ENCODE measurements at places on chromosomes 7 and 10.

- no peak for DNase-seq
Observed at GRCh38 chr10:60853107-60853506, 74.8 kb downstream of the CDK1 start.

DNA sequence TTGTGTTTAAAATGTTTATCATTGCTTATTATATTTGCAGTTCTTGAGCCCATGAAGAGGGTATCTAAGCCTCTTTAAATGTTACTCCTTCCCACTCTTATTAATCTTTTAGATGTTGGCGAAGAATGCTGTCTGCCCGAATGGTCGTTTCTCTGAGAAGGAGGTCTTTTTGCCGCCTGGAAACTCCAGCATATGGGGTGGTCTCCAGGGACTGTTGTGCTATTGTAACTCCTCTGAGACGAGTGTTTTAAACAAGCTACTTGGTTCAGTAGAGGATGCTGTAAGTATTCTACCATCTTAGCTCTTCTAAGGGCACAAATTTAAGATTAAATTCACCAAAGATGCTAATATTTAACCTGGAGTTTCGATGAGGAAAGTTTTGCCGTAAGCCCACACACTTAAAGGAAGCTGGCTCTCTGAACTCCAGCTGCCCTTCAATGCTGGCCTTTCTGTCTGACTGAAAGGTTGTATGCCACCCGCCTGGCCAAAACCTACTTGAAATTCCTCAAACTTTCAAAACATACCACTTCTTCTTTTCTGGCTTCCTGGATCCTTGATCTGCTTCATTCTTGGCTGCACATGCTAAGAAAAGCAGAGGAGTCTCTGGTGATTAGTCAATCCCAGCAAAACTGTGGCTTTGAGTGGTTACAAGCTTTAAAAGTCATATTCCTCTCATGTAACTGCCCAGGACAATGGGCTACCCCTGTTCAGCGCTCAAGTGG, 74.7 kb downstream of the ABCA13 start:
- DNase-seq = no peak

- DNase-seq = no peak
Observed at GRCh38 chr10:111175787-111176186, 99.0 kb downstream of the ADRA2A start.

DNA sequence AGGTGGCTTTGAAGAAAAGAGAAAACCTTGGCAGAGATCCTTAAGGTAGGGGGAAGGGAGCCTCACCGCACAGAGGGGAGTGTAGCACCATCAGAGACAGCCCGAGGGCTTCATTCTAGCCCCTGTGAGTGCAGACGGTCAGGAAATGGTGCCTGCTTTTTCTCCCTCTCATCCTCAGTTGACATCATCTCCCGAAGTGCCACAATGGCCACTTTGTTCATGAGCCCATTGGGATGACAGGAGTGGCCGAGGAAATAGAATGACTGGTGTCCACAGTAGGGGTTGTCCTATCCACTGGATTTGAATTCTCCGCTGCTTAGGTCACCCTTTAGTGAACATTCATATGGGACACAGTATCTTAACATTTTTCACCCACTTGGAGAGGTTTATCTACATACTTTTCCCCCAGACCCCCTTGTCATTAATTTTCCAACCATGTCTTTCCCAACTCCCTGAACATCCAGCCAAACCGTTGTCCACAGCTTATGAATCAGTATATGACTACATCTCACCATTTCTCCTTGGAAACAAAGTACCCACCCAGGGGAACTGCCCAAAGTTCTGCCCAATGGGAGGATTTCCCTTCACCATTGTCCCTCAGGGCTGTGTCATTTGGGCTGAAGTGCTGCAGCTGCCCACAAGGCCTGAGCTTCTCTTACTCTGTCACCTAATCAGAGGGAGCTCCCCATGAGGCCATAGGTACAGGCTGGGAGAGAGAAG, 108.8 kb downstream of the ADCY1 start:
- no peak for DNase-seq

DNA sequence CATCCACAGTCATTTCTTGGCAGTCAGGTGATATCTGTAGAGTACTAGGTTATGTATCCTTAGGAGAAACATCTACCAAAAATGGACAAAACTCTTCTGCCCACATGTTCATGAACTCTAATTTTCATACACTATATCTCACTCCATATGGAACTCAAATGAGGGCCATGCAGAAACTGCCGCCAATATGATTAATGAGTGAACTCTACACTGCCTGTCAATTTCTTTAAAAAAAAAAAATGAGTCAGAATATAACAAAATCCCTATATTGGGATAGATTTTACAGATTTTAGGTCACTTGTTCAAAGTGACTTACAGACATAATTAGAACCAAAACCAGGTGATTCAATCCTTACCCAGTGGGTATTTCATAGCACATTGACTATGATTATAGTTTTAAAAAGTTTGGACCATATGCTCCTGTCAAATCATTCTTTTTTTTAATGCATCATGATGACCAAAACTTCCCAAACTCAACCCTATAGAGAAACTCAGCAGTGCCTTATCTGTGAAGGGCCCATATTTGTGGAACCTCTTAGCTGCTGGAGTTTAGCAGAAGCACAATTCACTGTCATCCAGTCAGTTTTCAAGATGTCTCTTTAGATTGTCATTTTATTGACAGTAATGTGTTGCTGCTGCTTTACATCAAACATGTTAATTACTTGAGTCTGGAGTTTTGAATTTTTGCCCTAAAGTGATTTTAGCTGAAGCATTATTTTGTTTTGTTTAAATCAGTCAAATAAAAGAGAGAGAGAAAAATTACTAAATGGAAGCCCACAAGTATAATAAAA, 11.1 kb downstream of the LRRN3 start:
- no peak for DNase-seq

- no peak for DNase-seq
Observed at GRCh38 chr10:43437141-43437870, 395 bp downstream of the ZNF487 start.

- no peak for DNase-seq
Observed at GRCh38 chr7:132232406-132232805, 343.9 kb downstream of the PLXNA4 start.

DNA sequence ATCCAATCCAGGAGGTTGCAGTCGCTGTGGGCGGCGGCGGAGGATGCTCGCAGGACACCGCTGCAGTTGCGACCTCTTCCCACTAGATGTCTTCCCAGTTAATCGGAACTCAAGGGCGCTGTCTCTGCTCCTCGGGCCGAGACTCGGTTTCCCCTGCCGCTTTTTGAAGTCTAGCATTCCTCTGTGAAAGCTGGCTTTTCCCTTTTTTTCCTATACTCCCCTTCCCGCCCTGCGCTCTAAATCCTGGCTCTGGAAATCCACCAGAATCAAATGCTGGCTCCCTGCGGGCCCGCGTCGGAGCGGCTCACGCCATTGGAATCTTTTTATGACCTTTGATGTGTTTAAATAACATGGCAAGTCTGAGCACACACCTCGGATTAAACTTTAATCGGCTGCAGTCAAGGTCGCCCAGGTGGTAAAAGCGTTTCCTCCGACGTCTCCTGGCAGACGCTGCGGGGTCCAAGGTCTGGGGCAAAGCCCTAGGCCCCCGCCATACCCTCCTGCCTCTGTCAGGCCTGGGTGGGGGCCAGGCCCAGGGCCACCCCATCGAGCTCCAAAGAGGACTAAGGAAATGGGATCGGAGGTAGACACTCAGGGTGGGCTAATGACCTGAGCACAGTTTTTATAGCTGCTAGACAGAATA, 10.7 kb upstream of the HOXA13 start:
- peak; percentile 56 for DNase-seq

DNA sequence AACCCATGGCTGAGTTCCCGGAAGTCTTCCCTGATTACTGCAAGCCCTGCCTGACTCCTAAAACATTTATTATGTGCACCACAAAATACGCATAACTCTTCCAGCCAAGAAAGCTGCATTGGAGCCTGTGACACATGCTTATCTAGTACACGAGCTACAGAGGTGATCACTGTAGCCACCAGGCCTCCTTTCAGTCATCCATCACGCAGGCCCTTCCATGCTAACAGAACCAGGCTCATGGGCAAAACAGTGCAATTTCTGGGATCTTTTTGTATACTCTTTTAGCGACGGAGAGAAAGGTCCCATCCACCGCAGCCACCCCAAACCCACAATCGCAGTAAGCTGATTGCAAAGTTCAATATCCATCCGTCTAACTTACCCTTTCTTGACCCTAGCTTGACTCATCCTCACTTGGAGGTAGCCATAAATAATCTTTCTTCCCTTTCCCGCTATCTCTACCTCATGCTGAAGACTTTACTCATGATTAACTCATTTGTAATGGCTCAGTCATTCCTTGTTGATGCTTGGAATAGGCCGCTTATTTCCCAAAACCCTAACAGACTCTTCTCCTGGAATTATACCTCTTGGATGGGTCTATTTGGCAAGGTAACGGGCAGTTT, 1203.5 kb downstream of the TYW1 start:
- no peak for DNase-seq

- DNase-seq = no peak
Observed at GRCh38 chr10:119478111-119478802, 64.3 kb downstream of the RGS10 start.

DNA sequence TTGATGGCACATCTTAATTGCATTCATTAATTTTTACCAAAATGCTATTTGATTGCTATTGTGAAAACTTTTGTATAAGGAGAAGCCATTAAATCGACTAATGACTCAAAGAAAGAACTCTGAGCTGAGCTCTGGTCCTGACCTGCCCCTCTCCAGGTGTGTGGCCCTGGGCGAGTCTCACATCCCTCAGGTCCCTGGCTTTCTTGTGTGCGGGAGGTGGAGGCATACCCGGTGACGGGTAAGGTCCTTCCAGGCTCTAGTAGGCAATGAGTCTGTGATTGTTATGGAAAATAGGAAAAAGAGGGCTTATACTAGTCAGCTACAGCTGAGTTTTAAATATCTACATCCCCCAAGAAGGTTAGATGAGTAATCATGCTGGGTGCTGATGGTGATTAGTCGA, 248.1 kb downstream of the GATA3 start:
- DNase-seq = no peak

DNA sequence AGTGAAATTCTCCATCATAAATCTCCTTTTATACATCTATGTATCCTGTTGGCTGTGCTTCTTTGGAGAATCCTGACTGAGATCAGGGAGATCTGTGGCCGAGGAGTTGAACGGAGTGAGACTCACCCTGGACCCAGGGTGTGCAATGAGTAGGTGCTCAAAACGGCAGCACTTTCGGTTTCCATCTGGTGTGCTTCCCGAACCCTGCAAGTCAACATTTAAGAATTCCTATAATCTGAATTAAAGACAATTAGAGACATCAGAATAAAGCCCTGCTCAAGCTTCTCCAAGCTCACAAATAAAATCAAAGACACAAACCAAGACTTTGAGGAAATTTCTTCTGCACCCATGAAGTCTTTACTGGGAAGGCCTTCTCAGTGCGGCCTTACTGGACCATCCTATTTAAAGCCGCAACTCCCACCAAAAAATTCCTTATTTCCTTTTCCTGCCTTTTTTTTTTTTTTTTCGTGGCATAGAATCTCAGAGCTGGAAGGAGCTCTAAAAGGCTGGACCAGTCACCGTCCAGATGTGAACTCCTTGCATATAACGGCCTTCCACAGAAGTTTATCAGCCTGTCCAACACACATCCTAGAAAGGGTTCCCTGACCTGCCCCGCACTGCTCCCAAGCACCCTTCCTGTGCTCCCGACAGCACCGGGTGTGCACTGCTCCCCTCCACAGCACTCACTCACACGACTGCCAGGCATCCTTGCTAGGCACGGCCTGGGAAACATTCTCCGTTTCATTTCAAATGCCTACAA, 29.7 kb downstream of the GNA12 start:
- no peak for DNase-seq

- no peak for DNase-seq
Observed at GRCh38 chr7:48876087-48876486, 48.3 kb upstream of the CDC14C start.

DNA sequence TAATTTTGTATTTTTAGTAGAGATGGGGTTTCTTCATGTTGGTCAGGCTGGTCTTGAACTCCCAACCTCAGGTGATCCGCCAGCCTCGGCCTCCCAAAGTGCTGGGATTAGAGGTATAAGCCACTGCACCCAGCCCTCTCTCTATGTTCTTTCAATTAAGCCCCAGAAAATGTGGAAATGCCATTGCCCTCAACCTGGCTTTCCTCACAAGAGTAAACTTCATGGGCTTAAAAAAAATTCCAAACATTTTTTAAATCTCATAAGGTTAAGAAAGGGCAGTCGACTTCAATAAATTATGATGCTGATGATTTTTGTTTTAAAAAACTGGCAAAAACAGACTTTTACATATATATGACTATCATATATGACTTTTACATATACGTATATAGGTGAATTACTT, 107.6 kb downstream of the TES start:
- no peak for DNase-seq

DNA sequence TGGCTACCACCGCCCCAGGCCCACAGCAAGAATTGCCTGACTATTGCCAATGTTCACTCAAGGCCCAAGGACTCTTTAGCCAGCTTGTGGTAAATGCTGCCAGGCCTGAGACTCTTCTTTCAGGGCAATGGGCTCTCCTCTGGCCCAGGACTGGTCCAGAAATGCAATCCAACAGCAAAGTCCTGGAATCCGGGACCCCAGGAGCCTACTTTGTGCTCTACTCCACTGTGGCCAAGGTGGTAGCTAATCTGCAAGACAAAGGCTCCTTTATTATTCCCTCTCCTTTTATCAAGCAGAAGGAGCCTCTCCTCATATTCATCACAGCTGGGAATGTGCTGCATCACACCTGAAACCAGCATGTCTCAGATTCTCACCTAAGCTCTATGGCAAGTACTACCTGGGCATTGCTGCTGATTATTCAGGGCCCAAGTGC, 107.6 kb upstream of the PRSS58 start:
- no peak for DNase-seq

GRCh38 chr10:50624413-50624865, 683 bp upstream of the SGMS1 start:
- DNase-seq = peak; percentile 76

GRCh38 chr7:157622000-157622399, 285.2 kb downstream of the DNAJB6 start:
- no peak for DNase-seq

DNA sequence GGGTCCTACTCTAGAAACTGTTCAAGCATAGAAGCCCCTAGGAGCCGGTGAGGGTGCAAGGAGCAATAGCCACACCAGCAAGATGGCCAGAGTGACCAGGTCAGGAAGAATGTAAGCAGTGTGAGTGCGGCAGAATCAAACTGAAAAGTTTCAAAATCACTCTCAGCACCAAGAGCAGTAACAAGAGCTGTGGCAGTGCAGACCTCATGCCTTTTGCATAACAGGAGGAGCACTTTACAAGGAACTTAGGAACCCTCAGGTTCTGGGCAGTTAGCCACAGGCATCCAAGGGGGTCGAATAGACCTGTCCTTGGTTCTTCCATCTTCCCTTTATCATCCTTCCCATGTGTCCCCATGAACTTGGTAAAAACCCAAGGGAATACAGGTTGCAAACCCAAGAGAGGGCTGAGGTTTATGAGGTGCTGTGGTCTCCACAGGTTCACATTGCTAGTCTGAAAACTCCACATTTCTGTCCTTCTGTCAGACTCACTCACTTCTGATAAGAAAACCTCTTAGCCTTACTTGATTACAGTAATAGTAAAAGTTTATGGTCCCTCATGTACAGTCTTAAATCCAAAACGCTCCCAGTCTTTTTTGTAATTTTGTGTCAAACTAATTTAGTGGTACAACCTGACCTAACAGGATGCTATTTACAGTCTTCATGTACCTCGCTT, 78.4 kb downstream of the PON1 start:
- no peak for DNase-seq

GRCh38 chr10:37733822-37734221, 123.6 kb downstream of the ZNF248 start:
- DNase-seq = no peak
